Stimulated activated CD4-positive, alpha-beta T cell treated with anti-CD3 and anti-CD28 coated beads, TNF-alpha, amount 100 ng/mL, for 1 hour (primary cell): ENCODE measurements at places on chromosomes 7 and 10.

GRCh38 chr10:21449288-21449966 is 76.1 kb downstream of the SKIDA1 start:
- no peak for DNase-seq

- no peak for DNase-seq
Measured at GRCh38 chr10:126629925-126630624, 40.4 kb downstream of the C10orf90 start.

GRCh38 chr10:72953687-72954086 is 919 bp downstream of the PLA2G12B start:
- DNase-seq: no peak

GRCh38 chr7:125529249-125529648 is 599.6 kb upstream of the POT1 start:
- no peak for DNase-seq
